Stimulated activated CD8-positive, alpha-beta memory T cell treated with anti-CD3 and anti-CD28 coated beads, Interleukin-7, amount 100 ng/mL, for 48 hours (primary cell): ENCODE measurements at places on chromosomes 4 and X.

- DNase-seq: no peak
Observed at GRCh38 chr4:36917413-36917812, 327.1 kb upstream of the NWD2 start.

DNA sequence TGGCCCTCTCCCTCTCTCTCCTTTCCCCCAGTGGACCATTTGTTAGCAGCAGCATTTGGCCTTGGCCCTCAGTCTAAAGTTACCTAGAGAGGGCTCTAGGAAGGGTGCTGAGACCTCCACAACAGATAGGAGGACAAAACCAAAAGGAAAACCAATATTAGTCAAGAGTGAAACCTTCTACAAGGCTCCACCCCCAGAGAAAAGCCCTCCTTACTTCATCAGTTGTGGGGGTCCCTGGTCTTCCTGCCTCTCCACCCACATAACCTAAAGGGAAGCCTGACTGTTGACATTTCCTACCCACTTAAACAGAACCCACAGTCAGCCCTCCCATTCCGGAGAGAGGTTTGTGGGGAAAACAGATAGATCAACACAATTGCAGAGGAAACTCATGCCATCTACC lies 4.7 kb upstream of the CD40LG start:
- no peak for DNase-seq

GRCh38 chrX:21972721-21973120 lies 32.2 kb downstream of the SMS start:
- no peak for DNase-seq

- DNase-seq: no peak
Observed at GRCh38 chr4:138494931-138495330, 252.8 kb upstream of the SLC7A11 start.

- DNase-seq: no peak
Observed at GRCh38 chr4:174119051-174119450, 164.4 kb downstream of the FBXO8 start.

DNA sequence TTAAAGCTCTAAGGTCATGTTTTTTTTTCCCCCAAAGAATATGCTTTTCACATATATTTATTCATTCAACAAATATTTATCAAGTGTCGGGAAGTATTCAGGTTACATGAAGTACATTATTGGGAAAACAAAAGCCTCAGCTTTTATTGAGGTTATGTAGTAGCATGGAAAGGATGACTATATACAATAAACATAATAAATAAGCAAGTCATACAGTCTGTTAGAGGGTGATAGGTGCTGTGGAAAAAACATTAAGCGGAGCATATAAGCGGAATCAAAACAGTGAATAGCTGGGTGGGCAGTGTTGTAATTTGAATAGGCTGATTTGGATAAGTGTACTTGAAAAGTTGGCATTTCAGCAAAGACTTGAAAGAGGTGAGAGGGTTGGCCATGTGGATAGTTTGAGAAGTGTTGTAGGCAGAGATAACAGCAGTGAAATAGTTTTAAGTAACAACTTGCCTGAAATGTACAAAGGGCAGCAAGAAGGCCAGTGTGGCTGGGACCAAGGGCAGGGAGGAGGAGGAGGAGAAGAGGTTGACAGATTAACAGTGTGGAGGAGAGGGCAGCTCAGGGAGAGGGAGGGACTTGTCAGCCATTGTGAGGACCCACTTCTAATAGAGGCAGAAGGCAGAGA lies 558.7 kb downstream of the SPRY1 start:
- DNase-seq: no peak

DNA sequence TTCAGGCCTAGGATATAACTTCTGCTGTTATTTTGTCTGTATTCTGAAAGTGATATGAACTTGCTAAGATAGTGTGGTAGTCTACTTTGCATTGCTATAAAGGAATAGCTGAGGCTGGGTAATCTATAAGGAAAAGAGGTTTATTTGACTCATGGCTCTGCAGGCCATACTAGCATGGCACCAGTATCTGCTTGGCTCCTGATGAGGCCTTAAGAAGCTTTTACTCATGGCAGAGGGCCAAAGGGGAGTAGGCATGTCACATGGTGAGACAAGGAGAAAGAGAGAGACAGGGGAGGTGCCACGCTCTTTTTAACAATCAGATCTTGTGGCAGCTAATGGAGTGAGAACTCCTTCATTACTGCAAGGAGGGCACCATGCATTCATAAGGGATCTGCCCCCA lies 247.3 kb downstream of the GPAT3 start:
- no peak for DNase-seq

GRCh38 chrX:3320471-3321046 lies 25.9 kb downstream of the MXRA5 start:
- no peak for DNase-seq

DNA sequence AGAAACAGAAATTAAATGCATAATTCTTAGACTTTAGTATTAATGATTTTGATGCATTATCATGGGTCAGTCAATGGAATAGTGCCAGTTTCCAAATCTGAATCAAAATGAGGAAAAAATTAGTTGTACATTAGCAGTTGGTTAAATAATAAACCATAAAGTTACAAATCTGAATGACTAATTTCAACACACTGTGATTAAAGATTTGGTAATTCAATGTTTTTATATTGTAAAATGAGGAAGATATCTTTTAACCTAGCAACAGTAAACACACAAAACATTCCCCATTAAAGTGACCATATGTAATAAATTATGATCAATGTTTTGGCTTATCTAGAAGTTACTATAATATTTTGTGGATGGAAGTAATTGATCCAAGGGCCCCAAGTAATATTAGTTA lies 1.6 kb downstream of the FBXO8 start:
- no peak for DNase-seq

- DNase-seq: no peak
Observed at GRCh38 chrX:123422875-123423274, 238.8 kb downstream of the GRIA3 start.

GRCh38 chr4:30912098-30912714 lies 192.0 kb downstream of the PCDH7 start:
- DNase-seq: no peak

- no peak for DNase-seq
Observed at GRCh38 chr4:76740866-76741662, 156.9 kb downstream of the SOWAHB start.

GRCh38 chr4:31343061-31343460 lies 622.9 kb downstream of the PCDH7 start:
- DNase-seq: no peak

DNA sequence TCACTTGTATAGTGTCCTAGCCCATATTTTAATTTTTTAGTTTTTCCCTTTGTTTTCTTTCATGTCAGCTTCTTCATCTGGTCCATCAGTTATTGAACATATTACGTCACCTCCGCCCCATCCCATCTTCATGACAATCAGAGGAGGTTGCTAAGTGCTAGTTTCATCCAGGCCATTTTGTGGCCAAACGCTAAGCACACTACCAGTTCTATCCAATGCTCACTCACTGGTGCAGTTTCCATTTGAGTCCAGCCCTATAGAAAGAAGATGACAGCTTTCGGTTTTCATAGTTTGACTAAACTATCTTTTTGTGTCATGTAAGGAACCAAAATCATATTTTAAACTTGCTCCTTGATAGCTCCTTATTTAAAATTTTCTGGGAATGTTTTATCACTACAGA lies 304.2 kb downstream of the TENM3 start:
- DNase-seq: no peak

DNA sequence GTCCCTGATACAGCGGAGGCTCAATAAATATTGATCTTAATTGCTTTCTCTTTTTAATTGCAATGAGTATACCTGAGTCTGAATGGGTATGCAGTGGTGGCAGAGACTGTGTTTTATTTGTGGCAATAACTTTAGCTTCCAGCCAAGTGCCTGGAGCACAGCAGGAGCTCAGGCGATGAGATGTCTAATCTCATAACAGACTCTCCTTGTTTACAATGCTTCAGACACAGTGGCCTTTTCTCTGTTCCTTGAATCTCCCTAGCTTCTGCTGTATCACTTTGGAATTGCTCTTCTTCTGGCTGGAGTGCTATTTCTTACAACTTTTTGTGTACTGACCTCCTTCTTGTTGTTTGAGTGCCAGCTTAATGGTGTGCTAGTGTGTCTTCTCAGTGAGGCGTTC lies 91.5 kb upstream of the UNC5C start:
- no peak for DNase-seq

GRCh38 chr4:116702949-116703348 lies 382.4 kb downstream of the TRAM1L1 start:
- DNase-seq: no peak

DNA sequence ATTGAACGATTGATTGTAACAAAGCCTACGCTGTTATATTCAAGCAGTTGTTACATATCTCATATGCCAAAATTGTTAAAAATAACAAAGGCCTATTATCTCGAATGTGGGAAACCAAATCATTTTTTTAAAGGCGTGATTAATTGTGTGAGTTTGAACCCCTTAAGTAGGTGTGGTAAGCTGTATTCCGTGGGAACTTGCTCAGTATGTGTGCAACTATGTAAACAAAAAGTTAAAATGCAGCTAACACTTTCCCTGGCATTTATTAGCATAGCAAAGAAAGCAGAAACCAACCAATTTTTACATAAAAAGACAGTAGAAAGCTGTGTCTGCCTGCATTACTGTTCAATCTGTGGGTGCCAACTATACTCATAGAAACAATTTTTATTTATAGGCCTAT lies 166.0 kb upstream of the HAND2 start:
- DNase-seq: no peak

DNA sequence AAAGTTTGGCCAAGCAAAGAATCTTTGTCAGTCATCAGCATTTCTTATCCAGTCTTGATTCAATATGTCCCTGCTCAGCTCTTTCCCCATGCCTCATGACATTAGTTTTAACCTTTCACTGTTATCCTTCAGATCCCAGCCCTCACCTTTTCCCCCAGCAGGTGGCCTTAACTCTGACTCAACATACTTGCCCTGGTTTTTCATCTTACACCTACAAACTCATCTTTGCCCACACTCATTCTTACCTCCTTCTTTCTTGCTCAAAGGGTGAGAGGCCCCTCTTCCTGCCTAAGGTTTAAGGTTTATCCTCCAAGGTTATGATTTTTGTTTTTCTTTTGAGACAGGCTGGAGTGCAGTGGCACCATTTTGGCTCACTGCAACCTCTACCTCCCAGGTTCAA lies 10.6 kb upstream of the ANXA5 start:
- no peak for DNase-seq

- no peak for DNase-seq
Observed at GRCh38 chr4:8849266-8850073, 22.2 kb downstream of the HMX1 start.

- DNase-seq: no peak
Observed at GRCh38 chr4:69617083-69617694, 22.3 kb downstream of the UGT2A2 start.

GRCh38 chr4:177283167-177283566 lies 26.5 kb upstream of the NEIL3 start:
- no peak for DNase-seq

DNA sequence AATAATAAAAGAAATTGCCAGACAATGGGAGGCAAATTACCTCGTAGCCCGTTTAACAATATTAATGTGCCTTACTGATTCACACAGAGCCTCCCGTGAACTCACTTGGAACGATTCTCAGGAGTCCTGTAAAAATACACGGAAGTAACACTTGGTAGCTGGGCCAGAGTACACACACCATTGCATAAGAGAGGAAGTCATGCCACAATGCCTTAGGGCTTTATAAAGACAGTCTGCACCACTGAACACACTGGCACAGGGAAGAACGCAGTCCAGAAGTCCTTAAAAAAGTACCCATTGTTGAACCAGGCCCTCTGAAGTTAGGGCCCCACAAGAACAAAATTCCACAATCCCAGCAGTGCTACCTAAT lies 15.1 kb downstream of the SLC2A9 start:
- no peak for DNase-seq

GRCh38 chr4:110229266-110229665 lies 30.9 kb upstream of the ELOVL6 start:
- no peak for DNase-seq

GRCh38 chr4:2733001-2733843 lies 22.9 kb downstream of the TNIP2 start:
- DNase-seq: no peak

DNA sequence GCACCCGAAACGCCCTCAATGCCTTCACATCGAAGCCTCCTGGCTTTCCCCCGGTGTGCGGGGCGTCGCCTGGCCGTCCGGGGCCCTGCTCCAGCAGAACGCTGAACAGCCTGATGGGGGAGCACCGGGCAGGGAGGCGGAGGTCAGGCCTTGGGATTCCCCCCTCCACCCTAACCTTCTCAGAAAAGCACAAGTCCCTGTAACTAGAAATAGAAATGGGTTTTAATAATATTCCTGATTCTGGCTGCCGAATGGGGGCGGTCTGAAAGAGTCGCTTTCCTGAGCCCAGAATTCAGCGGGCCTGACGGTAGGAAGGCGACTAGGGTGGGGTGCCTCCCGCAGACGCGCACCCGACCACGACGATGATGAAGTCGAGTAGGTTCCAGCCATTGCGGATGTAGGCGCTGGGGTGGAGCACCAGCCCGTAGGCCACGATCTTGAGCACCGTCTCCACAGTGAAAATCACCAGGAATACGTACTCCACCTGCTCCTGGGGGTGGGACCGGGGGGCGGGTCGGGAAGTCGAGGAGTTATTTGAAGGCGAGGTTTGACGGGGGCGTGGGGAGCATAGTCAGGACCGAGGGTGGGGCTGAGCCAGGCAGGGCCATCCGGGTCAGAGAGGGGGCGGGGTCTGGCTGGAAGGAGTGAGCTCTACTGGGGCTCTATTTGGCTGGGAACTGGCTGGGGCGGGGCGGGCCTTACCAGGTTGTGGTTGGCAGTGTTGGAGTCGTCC lies 2.5 kb downstream of the CACNA1F start:
- peak; percentile 62 for DNase-seq

DNA sequence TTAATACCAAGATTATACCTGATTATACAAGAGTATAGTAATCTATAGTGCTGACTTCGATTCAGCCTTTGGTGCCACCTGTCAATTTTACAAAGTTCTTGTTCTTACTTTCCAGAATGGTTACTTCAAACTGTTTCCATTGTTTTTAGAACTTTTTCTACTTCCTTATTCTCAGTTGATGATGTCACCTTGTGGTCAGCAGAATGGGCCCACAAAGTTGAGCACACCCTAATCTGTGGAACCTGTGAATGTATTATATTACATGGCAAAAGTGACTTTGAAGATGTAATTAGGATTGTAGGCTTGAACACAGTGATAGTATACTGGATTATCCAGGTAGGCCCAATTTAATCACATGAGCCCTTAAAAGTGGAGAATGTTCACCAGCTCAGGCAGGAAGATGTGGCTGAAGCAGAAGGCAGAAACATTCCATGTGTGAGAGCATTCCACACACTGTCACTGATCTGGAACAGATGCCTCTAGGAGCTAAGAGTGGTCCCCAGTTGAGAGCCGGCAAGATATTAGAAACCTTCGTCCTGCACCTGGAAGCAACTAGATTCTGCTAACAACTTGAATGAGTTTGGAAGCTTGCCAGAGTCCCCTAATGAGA lies 6.3 kb upstream of the SGMS2 start:
- no peak for DNase-seq

- DNase-seq: no peak
Observed at GRCh38 chr4:89316931-89317366, 9.3 kb upstream of the GPRIN3 start.

- DNase-seq: no peak
Observed at GRCh38 chr4:89268679-89269078, 38.9 kb downstream of the GPRIN3 start.
